ENCODE measurements at places on chromosomes 6 and 20. TPM values are rescaled to one million over a fixed set of nuclear protein-coding genes. Genes with fewer than 3 reads are reported as not detected.

- DNase-seq = peak; percentile 23
Observed at GRCh38 chr6:44338228-44339122, 4.0 kb upstream of the SPATS1 start.

GRCh38 chr6:98484696-98485095 lies 349.7 kb upstream of the POU3F2 start:
- DNase-seq = no peak

- DNase-seq = no peak
Observed at GRCh38 chr20:58361481-58362205, 27.4 kb upstream of the VAPB start.

DNA sequence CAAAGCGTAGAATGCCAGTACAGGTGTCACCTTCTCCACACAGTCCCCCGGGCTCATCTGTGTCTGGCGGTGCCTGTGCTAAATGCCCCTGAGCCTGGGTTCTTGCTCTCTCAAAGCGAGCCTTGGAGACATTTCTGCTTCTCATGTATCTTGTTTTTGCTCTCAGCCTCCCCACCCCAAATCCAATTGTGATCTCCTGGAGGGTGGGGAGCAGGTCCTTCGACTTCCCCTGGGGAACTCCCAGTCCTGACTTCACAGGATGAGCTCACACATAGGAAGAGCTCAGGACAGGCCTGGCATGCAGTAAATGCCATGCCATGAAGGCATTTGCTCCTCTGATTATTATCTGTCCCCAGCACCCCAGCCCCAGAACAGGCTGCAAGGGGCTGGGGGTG lies 58.1 kb downstream of the NOL4L start:
- DNase-seq = no peak

Gene KHDC1L
- not detected for total RNA-seq

GRCh38 chr6:132198040-132198439 lies 203.2 kb downstream of the MOXD1 start:
- DNase-seq = no peak

Gene C6orf163
- 17.1 TPM for total RNA-seq

- DNase-seq = no peak
Observed at GRCh38 chr20:33933469-33933909, 60.2 kb upstream of the RALY start.

Gene HLA-DOA
- total RNA-seq = 2.7 TPM

GRCh38 chr6:125008957-125009356 lies 46.7 kb downstream of the RNF217 start:
- DNase-seq = no peak

GRCh38 chr6:83958241-83958685 lies 75.3 kb upstream of the MRAP2 start:
- no peak for DNase-seq

DNA sequence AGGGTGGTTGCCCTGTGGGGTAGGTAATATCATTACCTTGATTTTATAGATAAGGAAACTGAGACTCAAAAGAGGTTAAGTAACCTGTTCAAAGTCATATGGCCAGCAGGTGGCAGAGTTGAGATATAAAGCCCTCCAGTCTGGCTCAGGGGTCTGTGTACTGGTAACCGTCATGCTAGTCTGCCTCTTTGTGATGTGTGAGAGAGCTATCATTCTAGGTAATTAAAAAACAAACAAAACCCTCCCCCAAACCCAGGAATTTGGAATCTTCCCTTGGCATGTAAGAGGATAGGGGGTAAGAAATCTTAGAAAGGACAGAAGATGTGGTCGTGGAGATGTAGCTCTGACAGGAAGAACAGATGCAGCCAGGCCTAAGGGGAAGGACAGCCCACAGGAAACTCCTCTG lies 206.0 kb downstream of the CDC5L start:
- no peak for DNase-seq

Gene CRYBG1
- total RNA-seq = 32.4 TPM

DNA sequence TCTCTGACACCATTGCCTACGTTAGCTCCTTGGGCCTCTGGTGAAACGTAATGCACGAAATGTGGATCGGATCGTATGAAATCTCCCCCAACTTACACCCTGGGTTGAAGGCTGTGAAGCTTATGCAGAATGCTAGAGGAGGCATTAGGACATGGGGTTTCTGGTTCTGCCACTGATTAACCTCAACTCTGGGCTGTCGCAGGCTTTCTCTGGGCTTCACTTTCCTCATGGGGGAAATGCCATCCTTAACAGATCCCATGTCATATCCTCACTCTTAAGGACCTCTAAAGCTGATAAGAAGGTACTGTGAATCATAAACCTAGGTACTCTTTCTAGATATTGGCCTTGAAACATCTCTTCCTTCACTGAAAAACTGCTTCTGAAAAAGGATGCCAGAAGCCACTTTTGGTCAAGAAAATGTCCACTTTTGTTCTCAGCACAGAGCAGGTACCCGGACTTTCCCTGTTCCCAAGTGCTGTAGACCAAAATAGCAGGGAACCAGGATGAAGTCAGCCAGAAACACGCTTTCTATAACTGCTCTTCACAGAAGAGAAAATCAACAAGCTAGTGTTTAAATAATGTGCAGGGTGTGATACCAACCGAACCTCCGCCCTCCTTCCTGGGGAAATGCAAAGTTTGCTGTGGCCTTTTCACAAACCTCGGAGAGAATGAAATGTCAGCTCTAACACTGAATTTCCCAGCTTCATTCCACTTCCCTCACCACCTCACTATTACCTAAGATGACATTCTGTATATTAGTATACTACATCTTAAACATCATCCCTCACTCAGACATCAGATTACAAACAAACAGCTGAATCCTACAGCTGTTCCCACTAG lies 118.9 kb downstream of the BACH2 start:
- DNase-seq = no peak

Gene SEL1L2
- total RNA-seq = 1.9 TPM

DNA sequence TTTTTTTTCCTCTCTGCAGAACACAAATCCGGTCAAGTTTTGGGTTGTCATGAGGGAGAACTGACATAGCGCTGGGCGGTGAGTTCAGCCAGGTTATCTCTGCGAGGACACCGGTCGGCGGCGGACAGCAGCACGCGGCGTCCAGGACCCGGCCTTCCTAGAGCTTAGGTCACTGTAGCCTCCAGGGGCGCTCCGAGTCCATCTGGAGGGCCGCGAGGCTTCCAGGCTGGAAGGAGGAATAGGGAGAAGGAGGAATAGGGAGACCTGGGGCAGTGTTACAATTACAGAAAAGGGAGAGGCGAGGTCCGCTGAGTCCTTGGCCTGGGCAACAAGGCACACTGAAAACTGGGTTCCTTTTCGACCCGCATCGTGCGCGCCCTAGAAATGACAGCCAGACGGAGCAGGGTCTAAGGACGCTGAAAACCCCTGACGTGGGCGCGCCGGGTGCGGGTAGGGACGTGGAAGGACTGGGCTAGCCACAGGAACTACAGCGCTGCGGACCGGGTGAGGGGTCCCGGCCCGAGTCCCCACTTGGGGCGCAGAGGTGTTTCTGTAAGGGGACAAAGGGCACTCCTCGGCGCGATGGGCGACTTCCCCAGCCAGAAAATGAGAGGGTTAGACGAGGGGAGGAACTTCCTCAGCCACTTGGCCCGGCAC lies 536 bp upstream of the FNDC1 start:
- no peak for DNase-seq

DNA sequence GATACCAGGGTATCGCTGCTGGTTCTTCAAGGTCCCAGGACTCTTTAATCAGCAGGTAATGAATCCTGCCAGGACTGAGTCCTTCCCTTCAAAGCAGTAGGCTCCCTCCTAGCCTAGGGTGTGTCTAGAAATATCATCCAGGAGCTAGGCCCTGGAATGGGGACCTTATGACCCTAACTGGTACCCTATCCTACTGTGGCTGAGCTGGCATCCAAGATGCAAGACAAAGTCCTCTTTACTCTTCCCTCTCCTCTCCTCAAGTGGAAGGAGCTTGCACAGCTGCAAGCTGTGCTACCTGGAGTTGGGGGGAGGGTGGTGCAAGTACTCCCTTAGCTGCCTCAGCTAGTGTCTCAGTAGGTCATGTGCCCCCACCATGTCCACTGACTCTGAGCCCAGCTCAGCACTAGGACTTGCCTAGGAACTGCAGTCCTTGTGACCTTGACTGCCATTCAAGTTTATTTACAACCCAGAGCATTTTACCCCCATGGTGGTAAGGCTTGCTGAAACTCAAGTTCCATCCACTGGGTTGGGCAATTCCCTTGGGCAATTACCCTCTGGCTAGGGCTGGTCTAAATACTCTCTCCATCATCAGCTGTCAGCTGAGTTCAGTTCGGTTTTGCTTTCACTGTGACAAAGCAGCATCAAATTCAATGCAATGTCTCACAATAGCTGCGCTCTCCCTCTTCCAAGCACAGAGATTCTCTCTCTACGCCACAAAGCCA lies 48.4 kb upstream of the TOP1 start:
- DNase-seq = no peak

DNA sequence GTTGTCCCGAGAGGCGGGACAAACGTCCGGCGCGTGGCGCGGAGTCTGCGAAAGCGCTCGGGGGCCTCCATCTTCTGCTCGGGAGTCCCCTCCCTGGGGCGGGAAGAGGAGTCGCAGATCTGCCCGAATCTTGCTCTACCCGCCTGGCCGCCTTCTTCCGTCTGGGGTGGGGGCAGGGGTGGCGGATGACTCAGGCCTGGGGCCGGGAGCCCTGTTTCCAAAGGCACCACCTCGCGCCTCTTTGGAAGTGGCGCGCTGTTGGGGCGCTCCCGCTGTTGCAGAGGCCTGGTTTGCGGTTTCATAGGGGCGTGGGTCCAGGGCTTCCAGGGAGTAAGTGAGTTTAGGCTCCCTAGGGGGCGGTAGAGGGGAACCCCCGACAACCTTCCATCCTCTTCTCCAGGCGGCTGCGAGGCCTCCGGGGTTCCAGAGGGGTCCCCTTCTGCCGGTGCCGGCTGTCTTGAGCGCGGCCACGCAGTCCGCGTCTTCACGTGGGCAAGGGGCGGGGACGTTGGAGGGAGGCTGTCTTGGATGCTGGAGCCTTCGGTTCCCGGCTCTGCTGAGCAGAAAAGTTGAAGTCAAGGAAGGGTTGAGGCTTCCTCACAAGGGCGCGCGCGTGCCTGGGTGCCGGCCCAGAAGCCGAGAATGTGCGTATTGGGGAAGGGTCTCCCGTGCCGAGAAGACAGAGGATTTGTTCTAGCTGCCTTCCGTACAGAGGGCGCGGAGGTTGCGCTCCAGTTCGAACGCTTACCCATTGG lies 2.6 kb upstream of the TFAP2C start:
- no peak for DNase-seq

Gene HTR1B
- 0.79 TPM for total RNA-seq

DNA sequence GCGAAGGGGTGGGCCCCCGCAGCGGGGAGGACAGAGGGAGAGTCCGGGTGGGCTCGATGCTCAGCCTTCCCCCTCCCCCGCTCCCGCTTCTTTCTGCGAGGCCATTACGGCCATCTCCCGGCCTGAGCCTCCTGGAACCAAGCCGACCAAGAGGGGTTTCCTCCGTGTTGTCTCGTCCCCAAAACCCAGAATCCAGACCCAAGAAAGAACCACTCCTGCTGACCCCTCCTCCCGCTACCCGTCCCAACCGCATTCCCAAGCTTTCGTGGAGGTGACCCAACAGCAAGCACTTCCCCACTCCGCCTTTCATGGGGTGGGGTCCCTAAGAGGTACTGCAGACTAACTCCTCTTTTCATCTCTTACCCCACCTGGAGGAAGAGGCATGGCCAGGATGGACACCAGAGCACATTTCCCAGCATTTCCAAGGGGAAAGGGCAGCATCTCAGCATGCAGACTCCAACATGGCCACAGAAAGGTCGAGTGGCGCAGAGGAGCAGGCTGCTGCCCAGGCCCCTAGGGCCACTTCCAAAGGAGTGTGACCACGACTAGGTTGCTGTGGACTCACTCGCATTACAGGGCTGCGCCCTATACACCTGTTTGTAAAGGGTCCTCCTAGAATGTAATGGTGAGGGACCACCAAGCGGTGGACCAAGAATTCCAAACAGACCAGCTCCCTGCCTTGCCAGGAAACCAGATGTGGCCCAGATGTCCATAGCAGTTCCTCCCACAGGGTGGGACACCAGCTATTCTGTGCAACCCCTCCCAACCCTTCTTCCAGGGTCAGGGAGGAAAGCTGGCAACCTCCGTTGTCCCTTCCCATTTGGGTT lies 53.4 kb downstream of the MRPL14 start:
- no peak for DNase-seq

DNA sequence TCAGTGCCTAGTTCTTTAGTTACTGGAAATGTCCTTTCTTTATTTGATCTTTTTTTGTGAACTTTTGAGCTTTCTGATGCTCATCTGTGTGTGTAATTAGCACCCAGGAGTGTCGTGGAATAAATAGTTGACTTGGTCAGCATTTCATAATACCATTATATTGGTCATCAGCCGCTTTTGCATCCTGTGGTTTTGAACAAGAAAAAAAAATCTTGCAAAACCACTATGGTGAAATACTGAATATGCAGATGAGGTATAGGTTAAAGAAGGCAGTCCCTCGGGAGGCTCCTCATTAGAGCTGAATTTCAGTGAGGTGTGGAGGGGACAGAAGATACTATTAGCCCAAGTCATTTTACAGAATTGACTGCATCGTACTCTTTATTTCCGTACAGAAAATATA lies 90.1 kb downstream of the FOXO3 start:
- DNase-seq = no peak

GRCh38 chr6:144559865-144560593 lies 274.9 kb downstream of the UTRN start:
- DNase-seq = peak; percentile 11

DNA sequence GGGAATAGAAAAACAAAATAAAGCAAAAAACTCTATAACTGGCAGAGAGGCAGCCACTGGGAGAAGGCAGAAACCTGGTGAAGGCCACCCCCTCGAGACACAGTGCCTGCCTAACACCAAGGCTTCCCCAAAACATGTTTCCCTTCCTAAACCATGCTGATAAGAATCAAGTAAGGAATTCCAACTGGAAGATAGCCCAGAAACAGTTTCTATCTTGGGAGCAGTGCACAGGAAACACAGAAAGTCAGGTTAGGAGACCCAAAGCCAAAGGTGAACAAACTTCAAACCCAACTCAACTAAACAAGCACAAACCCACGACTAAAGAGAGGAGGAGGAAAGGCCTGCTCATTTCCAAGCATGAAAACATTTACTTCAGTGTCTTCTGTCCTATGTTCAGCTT lies 433.7 kb upstream of the RGS17 start:
- no peak for DNase-seq

DNA sequence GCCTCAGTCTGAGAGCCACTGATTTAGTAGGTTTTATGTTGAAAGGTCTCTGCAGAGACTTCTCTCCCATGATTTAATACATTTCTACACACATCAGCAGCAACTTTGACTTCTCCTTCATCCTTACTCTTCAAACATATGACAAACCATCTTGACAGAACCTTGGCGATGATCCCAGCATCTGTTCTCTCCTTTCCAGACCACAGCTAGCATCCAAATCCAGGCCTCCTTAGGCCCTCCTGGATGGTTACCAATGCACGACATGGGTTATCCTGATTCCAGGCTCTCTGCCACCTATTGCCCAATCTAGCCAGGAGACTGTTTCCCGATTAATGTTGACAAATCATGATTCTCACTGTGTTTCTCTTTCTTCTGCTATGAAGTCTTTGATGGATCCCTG lies 16.8 kb downstream of the LAMA4 start:
- DNase-seq = no peak

DNA sequence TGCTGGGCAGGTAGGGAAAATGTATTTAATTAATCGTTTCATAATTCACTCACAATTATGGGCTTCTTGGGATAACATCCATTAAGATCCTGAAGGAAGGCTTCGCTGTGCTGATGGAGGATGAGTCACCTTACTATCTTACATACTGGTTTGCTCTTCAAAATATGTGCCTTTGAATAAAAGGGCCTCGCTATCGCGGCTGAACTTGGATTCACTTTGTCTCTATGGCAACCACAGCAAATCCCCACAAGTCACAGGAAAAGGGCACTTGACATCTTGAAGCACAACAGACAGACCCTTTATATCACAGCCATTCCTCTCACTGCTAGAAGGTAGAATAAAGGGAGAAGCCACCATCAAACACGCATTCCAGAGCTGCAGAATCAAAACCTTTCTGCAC lies 141.3 kb upstream of the MYLIP start:
- no peak for DNase-seq

All from urinary bladder (tissue), 4 donors.